Osteocyte (in vitro differentiated cells): ENCODE measurements at places on chromosomes 7 and 10. TPM values are rescaled to one million over a fixed set of nuclear protein-coding genes. Genes with fewer than 3 reads are reported as not detected.

- no peak for DNase-seq
These were observed 179.4 kb downstream of the CACNA2D1 start for GRCh38 chr7:82263920-82264782.

The ZNF716 gene
- not detected in 2 replicates for total RNA-seq

The NUDT13 gene
- 2.8 and 3.2 TPM in 2 replicates for total RNA-seq

DNA sequence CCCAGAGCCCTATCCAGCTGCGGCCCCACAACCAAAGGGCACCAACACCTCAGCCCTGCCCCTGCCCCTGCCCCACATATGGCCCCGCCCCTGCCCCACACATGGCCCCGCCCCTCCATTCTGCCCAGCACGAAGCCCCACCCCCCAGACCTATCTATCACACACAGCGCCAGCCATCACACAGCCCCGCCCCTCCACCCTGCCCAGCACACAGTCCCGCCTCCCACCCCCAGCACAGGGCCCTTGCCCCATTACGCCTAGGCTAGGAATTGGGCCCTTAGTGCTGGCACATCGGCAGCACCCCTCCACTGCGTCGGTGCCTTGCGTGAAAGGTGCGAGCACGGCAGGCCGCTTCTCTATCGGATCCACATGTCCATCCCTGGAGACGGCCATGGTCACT, 126.8 kb downstream of the MAD1L1 start:
- no peak for DNase-seq

The ANKRD7 gene
- not detected in 2 replicates for total RNA-seq

The AKR1C2 gene
- not detected in 2 replicates for total RNA-seq

- DNase-seq, result no peak
These were observed 105.3 kb downstream of the NPTX2 start for GRCh38 chr7:98722402-98722801.

DNA sequence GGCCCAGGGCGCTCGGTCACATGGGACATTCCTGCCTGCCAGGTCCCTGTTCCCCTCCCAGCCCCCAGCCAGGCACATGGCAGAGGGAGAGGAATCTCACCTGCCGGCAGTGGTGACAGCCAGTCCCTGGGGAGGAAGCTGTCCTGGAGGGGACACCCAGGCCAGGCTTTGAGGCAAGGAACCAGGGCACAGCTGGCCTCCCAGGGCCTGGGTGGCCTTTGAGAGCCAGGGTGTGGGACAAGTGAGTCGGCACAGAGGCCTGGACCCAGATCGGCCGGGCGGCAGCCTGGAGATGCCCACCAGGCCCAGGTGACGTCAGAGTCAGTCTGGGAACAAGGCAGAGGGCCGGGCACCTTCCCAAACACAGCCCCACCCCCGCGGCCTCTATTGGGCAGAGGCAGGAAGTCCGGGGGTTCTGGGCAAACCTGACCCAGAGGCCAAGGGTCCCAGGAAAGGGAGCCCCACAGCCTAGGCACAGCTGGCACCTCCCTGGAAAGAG, 65.0 kb upstream of the CFAP46 start:
- no peak for DNase-seq

DNA sequence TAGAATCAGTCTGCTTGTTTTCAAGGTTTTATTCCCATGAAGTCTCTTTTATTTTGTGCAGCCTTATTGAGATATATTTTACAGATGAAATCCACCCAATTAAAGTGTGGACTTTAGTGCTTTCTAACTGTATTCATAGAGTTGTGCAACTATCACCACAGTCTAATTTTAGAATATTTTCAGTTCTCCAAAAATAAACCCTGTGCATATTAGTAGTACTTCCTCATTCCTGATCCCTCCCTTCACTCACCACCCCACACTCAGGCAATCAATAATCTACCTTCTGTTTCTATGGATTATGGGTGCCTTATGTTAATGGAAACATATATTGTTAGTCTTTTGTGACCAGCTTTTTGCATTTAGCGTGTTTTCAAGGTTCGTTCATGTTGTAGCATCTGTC, 185.7 kb upstream of the TMEM72 start:
- no peak for DNase-seq

GRCh38 chr7:41033500-41033899, 669.4 kb downstream of the INHBA start:
- no peak for DNase-seq

DNA sequence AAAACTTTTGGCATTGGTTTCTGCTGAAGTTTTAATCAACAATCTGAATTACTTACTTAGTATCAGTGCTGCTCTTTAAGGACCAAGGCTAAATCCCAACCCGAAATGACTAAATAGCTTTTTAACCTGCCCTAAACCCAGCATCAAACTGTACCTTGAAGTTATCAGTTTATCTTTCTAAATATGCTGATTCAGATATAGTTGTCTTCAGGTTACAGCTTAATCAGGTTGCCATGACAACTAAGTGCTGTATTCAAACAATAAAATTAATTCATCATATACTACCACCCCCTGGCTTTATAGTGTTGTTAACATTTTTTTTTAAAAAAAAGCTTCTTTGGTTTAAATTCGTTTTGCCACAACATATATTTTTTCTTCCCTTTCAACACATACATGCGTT, 239.6 kb downstream of the TWIST1 start:
- no peak for DNase-seq

GRCh38 chr10:78378192-78378591, 344.5 kb downstream of the RPS24 start:
- no peak for DNase-seq

DNA sequence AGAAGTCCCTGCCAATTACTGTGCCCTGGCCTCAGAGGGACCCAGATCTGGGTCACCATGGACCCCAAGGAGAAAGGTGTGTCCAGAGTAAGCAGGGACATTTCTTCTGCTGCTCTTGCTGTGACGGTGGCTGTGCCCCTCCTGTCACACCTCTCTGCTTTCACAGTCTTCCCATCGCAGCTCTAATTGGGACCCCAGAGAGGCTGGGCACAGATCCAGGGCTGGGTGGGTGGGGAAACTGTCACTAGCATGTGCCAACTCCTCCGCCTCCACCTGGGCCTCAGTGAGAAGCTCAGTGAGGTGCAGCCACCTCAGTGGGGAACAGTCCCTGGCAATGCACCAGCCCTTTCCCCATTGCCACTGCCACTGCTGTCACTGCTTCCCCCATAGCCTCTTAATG, 37.3 kb upstream of the ADCYAP1R1 start:
- DNase-seq, result no peak

The ELN gene
- total RNA-seq, result 13.3 and 13.5 TPM in 2 replicates

The HMX2 gene
- not detected in 2 replicates for total RNA-seq

The MXI1 gene
- total RNA-seq, result 31.9 and 32.2 TPM in 2 replicates

The PRSS37 gene
- total RNA-seq, result not detected in 2 replicates

The CYP3A4 gene
- total RNA-seq, result not detected in 2 replicates

- DNase-seq, result no peak
These were observed 46.3 kb downstream of the CNNM1 start for GRCh38 chr10:99375426-99375825.

DNA sequence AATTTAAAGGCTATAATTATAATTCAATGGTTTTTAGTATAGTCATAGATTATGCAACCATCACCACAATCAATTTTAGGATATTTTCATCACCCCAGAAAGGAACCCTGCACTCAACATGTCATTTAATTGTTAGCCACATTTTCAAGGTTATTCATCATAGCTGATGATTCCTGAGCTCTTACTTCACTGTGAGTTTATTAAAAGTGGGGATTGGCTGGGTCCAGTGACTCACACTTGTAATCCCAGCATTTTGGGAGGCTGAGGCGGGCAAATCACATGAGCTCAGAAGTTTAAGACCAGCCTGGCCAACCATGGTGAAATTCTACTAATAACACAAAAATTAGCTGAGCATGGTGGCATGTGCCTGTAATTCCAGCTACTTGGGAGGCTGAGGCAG, 787 bp downstream of the CCL26 start:
- DNase-seq, result no peak

GRCh38 chr7:129607471-129608120, 3.9 kb upstream of the NRF1 start:
- DNase-seq, result no peak

The EIF4EBP2 gene
- 40.4 and 41.1 TPM in 2 replicates for total RNA-seq

- DNase-seq, result no peak
These were observed 177.3 kb upstream of the RNF32 start for GRCh38 chr7:156463280-156463679.

The NPTX2 gene
- 5.0 and 5.1 TPM in 2 replicates for total RNA-seq

GRCh38 chr7:45001138-45001694, 1.2 kb downstream of the CCM2 start:
- DNase-seq, result no peak

The NANOS1 gene
- total RNA-seq, result 9.1 and 9.6 TPM in 2 replicates

DNA sequence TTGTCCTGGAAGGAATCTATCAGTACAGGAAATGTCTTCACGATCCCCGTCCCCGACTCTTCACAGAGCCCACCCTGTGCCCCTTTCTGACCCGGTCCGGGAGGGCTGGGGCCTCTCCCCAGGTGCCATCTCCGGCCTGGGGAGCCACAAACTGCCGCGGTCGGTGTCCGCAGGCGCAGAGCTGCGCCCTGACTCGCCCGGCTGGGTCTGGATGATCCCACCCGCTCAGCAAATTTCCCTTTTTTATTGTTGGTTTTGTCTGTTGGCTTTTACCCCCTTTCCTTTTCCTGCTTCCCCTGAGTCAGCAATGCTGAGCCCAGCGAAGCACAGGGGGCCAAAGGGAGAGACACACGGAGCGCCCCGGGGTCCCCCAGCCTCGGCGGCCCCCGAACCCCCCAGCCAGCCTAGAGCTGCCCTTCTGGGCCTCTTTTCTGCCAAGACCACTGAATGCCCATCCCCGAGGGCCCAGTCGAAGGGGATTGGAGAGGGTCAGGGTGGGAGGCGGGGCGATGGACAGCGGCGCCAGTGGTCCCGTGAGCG, 30.9 kb downstream of the LEP start:
- no peak for DNase-seq

- no peak for DNase-seq
These were observed 29.7 kb upstream of the TAS2R16 start for GRCh38 chr7:123024989-123025758.

GRCh38 chr10:23516530-23516929, 77.7 kb downstream of the OTUD1 start:
- DNase-seq, result no peak

- DNase-seq, result no peak
These were observed 123.4 kb upstream of the PDLIM1 start for GRCh38 chr10:95414016-95414830.

DNA sequence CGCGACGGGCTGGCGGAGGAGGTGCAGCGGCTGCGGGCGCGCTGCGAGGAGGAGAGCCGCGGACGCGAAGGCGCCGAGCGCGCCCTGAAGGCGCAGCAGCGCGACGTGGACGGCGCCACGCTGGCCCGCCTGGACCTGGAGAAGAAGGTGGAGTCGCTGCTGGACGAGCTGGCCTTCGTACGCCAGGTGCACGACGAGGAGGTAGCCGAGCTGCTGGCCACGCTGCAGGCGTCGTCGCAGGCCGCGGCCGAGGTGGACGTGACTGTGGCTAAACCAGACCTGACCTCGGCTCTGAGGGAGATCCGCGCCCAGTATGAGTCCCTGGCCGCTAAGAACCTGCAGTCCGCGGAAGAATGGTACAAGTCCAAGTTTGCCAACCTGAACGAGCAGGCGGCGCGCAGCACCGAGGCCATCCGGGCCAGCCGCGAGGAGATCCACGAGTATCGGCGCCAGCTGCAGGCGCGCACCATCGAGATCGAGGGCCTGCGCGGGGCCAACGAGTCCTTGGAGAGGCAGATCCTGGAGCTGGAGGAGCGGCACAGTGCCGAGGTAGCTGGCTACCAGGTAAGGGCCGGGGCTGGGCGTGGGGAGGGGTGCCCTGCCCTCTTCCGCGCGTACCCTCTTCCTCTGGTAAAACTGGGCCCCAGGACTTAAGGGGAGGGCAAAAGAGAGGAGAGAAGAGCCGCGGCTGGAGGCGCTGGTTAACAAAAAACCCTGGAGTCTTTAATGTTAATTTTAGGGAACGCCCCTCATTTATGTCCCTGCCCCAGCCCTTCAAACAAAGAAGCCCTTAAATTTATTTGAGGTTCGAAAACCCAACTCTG, 987 bp downstream of the INA start:
- DNase-seq, result no peak

DNA sequence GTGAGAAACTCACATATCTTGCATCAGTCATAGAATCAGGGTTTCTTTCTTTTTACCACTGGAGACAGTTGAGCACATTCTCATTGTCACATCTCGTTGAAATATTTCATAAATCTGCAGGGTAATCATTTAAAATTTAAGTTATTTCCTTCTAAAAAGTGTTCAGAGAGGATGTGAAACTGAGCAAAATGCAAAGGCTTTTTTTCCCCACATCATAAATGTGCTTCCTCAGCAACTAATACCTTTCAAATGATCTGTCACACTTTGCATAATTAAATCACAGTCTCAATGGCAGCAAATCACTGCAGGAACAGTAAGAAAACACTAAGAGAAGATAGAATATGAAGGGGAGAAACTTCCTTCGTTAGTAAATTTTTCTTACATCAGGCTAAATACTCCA, 187.5 kb downstream of the EVX1 start:
- no peak for DNase-seq

The NKX2-3 gene
- not detected in 2 replicates for total RNA-seq

DNA sequence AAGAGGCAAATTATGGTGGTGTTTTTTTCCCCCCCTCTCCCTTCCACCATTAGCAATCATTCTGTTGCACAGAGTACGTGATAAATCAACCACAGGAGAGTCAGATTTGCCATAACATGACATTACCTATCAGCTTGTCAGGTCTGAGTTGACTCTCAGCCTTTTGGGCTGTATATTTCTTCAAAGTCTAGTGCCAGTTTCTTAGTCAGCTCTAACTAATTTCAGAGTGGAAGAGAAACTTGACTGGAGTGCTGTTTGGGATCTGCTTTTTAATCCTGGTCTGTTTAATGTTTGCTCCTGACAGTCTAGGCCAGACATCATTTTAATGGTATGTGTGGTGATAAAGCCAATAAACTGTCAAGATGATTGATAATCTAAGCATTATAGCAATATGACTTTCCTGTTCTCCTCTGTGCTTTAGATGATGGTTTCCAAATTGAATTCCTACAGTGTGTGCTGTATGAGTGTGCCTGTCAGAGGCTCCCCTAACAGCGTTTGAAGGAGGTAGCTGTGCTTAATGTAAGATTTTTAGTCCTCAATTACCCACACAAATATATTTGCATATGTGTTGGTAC, 76.9 kb downstream of the LRMDA start:
- no peak for DNase-seq

The PGAM2 gene
- total RNA-seq, result 0.97 TPM in 1 of 2 replicates, not detected in the other

DNA sequence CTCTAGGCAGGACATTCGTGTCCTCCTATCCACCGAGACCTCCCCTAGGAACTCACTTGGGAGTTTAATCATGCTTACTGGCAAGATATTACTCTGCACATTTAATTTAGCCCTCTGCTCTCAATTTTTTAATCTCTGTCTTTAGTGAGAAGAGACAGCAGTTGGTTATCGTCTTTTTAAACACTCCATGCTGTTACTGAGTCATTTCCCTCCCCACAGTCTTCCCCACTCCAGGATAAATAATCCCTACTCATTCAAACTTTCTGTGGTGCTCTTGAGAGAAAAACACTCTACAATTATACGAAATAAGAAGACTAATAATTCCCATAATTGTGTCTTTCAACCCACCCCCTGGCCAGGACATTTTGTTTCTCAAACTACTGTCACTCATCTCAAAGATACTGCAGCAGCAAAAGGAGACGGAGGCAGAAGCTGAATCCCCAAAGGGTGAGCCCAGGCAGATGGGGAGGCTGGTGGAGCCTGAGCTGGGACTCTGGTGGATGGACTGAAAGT, 84.2 kb downstream of the ANK3 start:
- DNase-seq, result no peak

The WDR11 gene
- 61.8 and 65.8 TPM in 2 replicates for total RNA-seq

The VSTM4 gene
- 0.70 and 0.81 TPM in 2 replicates for total RNA-seq
